Naive thymus-derived CD8-positive, alpha-beta T cell (primary cell): ENCODE measurements at places on chromosomes 3 and 15. TPM values are rescaled to one million over a fixed set of nuclear protein-coding genes. Genes with fewer than 3 reads are reported as not detected.
A peak's percentile ranks its signal among the peaks of the same experiment; 100 is the strongest.

GRCh38 chr3:159473206-159473605, 515.4 kb upstream of the IL12A start:
- H3K27me3 ChIP-seq: no peaks in the 10 kb centered on the region
- no peaks in the 10 kb centered on the region for H3K4me1 ChIP-seq
- no peaks in the 10 kb centered on the region for H3K36me3 ChIP-seq
- H3K4me3 ChIP-seq: no peak overlapping the region
- H3K27ac ChIP-seq: no peak overlapping the region
- DNase-seq: no peak

- H3K4me1 ChIP-seq: no peaks in the 10 kb centered on the region
- no peaks in the 10 kb centered on the region for H3K36me3 ChIP-seq
- H3K4me3 ChIP-seq: no peak overlapping the region
- DNase-seq: no peak
- peaks cover 10% of the 10 kb centered on the region for H3K27me3 ChIP-seq
- H3K27ac ChIP-seq: no peak overlapping the region
Measured at GRCh38 chr3:182124187-182124586, 412.5 kb downstream of the SOX2 start.

Gene CCR3
- total RNA-seq: not detected

DNA sequence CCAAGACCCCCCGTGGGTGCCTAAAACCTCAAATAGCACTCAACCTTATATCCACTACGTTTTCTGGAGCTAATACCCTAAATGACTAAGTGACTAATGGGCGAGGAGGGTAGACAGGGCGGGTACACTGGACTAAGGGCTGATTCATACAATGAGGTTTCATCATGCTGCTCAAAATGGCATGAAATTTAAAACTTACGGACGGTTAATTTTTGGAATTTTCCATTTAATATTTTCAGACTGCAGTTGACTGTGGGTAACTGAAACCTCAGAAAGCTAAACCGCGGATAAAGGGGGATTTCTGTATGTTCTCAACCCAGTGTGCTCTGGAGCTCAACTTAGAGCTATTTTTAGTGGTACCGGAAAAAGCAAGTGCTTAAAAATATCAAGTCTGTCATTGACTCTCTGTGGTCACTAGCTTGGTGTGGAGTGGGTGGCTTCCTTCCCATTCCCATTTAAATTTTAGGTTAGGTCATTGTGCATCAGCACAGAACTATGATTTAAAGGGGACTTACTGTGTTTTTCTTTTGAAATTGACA, 72.9 kb downstream of the LRRC28 start:
- no peak for DNase-seq
- no peak overlapping the region for H3K4me3 ChIP-seq
- H3K4me1 ChIP-seq: peaks cover 3% of the 10 kb centered on the region
- H3K27me3 ChIP-seq: no peaks in the 10 kb centered on the region
- no peak overlapping the region for H3K27ac ChIP-seq
- peaks cover 2% of the 10 kb centered on the region for H3K36me3 ChIP-seq

Gene GCSAM
- total RNA-seq: 15.1 TPM

DNA sequence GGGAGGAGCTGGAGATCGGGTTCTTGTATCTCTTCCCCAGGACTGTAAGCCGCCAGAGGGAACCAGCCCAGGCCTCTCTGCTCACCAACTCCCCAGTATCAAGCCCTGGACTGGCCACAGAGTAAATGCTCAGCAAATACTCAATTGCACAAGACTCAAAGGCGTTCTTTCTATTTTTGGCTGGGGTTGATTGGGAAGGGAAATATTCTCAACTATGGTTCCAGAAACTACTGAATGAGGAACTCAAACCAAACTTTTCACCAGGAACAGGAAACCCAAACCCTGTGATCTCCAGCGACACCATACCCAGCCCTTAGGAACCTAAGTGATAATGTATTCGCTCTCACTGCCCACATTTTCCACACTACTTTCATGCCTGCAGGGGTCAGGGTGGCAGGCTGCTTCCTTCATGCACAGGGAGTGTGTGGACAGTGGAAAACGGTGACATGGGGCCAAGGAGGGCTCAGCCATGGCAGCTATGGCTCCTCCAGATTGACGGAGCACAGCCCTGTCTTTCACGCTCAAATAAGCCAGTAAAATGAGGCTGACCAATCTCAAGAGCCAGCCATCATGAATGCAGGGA, 124.7 kb upstream of the RAD18 start:
- H3K27me3 ChIP-seq: no peaks in the 10 kb centered on the region
- no peak for DNase-seq
- no peak overlapping the region for H3K27ac ChIP-seq
- H3K4me3 ChIP-seq: no peak overlapping the region
- H3K36me3 ChIP-seq: no peaks in the 10 kb centered on the region
- peaks cover 2% of the 10 kb centered on the region for H3K4me1 ChIP-seq

DNA sequence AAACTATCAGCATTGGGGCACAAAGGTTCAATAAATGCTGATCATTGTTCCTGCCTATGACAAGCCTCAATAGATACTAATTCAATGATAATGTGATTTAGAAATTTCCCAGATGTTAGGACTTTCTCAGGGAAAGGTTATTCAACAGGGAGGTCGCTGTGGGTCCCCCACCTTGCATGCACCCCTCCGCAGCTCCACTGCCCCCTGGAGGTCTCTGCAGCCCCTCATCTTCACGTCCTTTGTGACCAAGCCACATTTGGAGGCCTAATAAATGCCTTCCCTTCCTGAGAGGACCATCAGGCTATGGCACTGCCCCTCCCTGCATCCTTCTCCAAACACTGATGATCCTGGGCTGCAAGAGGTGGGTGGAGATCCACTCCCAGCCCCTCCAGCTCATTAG, 50.2 kb downstream of the NOX5 start:
- H3K4me3 ChIP-seq: no peak overlapping the region
- DNase-seq: no peak
- no peaks in the 10 kb centered on the region for H3K36me3 ChIP-seq
- H3K4me1 ChIP-seq: peaks cover 20% of the 10 kb centered on the region
- H3K27me3 ChIP-seq: no peaks in the 10 kb centered on the region
- H3K27ac ChIP-seq: no peak overlapping the region

Gene REC114
- total RNA-seq: not detected

DNA sequence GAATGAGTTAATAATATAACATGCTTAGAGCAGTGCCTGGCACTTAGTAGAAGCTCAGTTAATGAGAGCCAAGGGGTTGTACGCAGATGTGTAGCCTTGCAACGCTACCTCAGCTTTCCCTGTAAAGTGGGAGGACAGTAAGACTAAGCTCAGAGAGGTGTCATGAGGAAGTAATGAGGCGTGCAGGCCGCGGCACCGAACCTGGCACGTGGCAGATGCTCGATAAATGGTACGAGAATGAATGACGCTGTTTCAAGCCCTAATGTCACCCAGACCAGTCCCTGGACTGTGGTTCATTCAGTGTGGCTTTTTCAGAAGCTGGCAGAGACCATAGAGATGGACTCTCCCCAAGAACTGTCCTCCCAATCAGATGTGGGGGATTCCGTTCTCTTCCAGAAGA, 21.2 kb downstream of the GRIP2 start:
- H3K27ac ChIP-seq: no peak overlapping the region
- peaks cover 3% of the 10 kb centered on the region for H3K27me3 ChIP-seq
- DNase-seq: no peak
- H3K4me1 ChIP-seq: no peaks in the 10 kb centered on the region
- no peak overlapping the region for H3K4me3 ChIP-seq

Gene GPR149
- not detected for total RNA-seq

DNA sequence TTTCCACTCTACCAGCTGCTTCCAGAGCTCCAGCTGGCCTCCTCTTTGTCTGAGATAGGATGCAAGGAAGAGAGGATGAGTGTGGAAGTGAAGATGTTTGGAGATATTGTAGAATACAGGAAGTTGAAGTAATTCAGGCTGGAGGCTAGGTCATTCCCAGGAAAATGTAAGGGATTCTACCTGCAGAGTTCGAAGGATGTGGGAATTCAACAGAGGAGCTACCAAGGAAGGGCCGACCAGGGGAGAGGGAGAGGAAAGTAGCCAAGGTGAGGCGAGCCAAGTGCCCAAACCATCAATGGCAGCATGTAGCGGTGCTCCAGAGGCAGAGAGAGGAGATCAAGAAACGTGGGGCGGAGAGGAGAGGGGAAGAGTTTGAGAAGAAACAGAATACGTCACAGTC, 49.0 kb upstream of the EPHB3 start:
- no peak for DNase-seq
- peaks cover 15% of the 10 kb centered on the region for H3K4me1 ChIP-seq
- no peaks in the 10 kb centered on the region for H3K36me3 ChIP-seq
- H3K4me3 ChIP-seq: peak overlapping the region; percentile 66
- peaks cover 60% of the 10 kb centered on the region for H3K27me3 ChIP-seq

DNA sequence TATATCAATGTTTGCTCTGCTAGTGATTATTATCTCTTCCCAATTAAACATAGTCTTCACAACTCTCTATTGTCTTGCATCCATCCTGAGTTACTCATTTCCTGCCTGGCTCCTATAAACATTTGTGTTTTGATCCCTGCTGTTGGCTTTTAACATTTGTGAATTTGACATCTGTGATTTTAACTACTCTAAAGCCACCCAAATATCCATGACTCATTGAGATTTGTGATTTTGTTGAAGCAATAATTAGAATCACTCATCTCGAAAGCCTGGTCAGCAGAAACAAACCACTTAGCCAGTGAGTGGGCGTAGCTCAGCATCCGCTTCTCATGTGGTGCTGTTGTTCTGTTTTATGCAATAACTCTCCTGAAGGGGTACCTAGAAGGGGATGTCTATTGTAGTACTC, 174.3 kb upstream of the ZBTB20 start:
- DNase-seq: no peak
- no peaks in the 10 kb centered on the region for H3K4me1 ChIP-seq
- H3K27ac ChIP-seq: no peak overlapping the region
- no peaks in the 10 kb centered on the region for H3K36me3 ChIP-seq
- no peak overlapping the region for H3K4me3 ChIP-seq

Gene GOLGA8T
- total RNA-seq: not detected

Gene CYP1A1
- total RNA-seq: 0.27 TPM

- no peaks in the 10 kb centered on the region for H3K4me1 ChIP-seq
- peaks cover 4% of the 10 kb centered on the region for H3K36me3 ChIP-seq
- no peak for DNase-seq
- H3K27me3 ChIP-seq: peaks cover 31% of the 10 kb centered on the region
- no peak overlapping the region for H3K4me3 ChIP-seq
- no peak overlapping the region for H3K27ac ChIP-seq
Measured at GRCh38 chr3:101026244-101026643, 33.0 kb upstream of the ABI3BP start.

DNA sequence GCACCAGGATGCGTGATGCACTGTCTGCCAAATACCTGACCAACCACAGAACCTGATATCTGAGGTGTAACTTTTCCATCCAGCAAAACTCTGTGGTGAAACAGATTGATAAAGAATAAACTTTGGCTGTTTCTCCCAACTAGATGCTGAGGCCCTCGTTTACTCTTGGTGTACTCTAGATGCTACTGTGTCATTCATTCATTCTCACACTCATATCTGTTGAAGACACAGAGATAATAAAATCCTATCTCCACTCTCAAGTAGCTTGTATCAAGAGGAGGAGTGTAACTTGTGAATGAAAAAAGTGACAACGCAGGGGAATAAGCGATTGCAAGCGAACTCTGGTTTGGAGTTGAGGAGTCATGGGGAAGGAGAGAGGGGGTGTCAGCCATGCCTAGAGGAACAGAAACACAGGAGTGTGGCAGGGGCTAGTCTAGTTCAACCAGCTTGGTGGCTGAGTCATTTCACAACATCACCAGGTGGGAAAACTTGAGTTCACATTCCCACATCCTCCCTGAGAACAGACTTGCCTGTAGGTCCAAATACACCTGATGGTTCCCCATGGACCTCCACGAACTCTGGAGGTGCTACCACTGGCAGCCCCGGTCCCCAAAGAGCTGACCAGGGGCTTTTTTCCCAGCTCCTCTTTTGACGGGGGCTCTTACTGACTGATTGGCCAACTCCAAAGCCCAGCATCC, 73.3 kb upstream of the SNRK start:
- no peaks in the 10 kb centered on the region for H3K36me3 ChIP-seq
- peaks cover 31% of the 10 kb centered on the region for H3K4me1 ChIP-seq
- H3K27me3 ChIP-seq: no peaks in the 10 kb centered on the region

GRCh38 chr15:42576776-42577175, 1.4 kb downstream of the STARD9 start:
- H3K27ac ChIP-seq: no peak overlapping the region
- DNase-seq: no peak
- H3K4me3 ChIP-seq: peak overlapping the region; percentile 92
- H3K4me1 ChIP-seq: peaks cover 43% of the 10 kb centered on the region
- H3K27me3 ChIP-seq: no peaks in the 10 kb centered on the region
- H3K36me3 ChIP-seq: peaks cover 3% of the 10 kb centered on the region

DNA sequence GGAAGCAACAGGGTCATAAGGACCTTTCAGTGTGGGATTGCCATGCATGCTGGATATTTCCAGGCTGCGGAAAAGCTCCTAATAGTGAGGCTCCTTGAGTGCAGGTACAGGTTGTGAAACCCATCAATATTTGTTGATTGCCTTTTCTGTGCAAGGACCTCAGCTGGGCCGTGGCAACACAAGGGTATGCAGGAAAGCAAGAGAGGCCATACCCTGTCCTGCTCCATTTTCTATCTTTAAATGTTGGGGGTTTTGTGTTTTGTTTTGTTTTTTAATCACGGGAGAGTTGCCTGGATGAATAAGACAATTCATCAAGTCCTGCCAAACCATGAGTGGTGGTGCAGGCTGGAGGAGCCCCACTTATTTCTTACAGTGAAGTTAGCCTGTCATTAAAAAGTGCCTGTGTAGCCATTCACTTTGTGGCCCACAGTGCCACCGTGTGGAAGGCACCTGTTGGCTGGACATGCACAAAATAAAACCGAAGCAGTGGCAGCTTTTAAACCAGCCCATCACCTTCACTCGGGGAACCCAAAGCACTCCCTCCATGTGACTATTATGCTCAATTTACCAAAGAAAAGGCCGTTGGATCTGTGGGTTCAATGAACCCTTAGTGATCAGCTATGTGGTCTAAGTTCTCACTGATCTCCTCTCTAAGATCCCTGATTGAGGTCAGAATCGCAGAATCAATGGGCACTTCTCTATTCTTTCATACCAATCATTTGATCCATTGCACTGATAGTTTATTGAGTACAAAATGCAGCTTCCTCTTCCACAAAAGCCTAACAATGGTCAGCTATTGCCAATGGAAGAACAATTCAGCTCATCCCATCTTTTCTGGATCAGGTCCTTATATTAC, 42.2 kb downstream of the CLDN18 start:
- no peaks in the 10 kb centered on the region for H3K36me3 ChIP-seq
- no peak overlapping the region for H3K4me3 ChIP-seq
- peaks cover 47% of the 10 kb centered on the region for H3K27me3 ChIP-seq
- no peak overlapping the region for H3K27ac ChIP-seq
- DNase-seq: no peak
- H3K4me1 ChIP-seq: no peaks in the 10 kb centered on the region

- H3K4me3 ChIP-seq: no peak overlapping the region
- no peak overlapping the region for H3K27ac ChIP-seq
- H3K4me1 ChIP-seq: no peaks in the 10 kb centered on the region
- no peak for DNase-seq
Measured at GRCh38 chr15:95600367-95600766, 730.1 kb upstream of the NR2F2 start.
